Kasumi-1 (cell line): ENCODE measurements at places on chromosomes 7 and 10.

DNA sequence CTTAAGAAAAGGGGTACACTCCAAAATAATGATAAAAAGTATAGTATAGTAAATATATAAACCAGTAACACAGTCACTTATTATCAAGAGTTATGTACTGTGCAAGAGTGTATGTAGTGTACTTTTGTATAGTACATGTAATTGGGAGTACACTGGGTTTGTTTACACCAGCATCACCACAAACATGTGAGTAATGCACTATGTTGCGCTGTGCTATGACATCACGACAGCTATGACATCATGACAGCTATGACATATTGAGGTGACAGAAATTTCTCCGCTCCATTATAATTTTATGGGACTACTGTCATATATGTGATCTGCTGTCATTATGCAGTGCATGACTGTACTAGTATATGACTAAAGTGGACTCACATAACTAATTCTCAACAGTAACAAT is 84.6 kb downstream of the KMT2C start:
- DNase-seq, result no peak

GRCh38 chr7:129553899-129554461 is 51.6 kb downstream of the SMKR1 start:
- peak; percentile 23 for DNase-seq

DNA sequence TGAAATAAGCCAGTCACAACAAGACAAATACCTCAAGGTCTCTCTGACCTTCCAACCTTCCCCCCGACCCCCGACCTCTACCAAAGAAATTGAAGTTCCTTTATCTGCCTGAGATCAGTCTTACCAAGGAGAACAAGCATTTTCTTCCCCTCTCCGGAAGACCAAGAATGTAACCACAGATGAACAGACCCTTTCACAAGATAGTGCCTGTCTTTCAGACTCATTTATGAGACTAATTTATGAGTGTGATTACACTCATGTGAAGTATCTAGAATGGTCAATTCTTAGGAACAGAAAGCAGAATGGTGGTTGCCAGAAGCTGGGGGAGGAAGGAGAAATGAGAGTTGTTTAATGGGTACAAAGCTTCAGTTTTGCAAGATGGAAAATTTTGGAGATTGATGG is 108.9 kb upstream of the MKLN1 start:
- DNase-seq, result peak; percentile 25

GRCh38 chr7:20435305-20435704 is 104.6 kb downstream of the ITGB8 start:
- no peak for DNase-seq

- peak; percentile 76 for DNase-seq
Observed at GRCh38 chr7:76358011-76358480, 745 bp downstream of the YWHAG start.

DNA sequence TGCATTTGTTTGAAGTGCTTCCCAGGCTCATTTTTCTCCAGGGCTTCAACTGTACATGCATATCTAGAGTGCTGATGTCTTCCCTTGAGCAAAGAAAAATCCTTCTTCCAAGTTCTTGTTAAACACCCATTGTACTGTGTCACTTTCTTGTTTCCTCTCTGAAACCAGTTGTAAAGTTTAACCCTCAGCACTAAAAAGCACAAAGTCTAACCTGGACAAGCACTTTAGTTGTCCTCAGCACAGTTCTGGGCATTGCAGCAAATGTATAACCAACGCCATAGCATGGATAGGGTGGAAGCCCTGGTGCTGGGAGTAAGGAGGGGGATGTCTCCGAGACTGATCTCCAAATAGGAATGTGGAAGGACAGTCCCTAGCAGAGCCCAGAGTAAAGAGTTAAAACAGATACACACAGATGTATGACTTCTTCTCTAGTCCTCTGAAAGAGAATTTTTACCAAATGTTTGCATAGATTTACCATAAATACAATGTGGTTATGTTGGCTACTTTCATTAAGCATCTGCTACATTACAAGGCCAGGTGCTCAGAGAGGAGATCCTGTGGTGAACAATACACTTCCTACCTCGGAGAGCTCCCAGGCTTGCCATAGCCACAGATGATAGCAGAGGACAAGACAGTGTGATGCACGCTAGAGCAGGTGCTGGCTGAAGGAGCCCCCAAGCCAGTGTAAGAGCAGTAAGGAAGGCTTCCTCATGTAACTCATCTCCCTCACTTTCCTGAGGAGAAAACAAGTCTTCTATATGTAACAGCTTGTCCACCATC is 57.0 kb downstream of the DNAJC12 start:
- no peak for DNase-seq

DNA sequence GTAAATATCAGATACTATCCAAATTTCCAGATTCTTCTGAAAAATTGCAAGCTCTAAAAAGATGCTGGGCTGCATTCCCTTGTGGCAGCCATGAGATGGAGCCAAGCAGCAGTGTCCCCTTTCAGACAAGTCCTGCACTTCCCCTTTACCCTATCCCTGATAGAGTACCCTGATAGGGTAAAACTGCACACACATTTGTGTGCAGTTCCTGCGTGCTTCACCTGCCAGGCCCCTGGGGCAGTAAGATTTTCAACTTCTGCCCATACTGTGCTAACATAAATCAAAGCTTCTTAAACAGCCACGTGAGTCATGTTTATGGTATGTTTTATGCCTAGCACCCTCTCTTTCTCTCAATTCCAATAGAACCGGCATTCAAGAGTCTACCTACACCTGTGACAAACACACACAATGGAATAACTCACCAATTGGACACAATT is 52.2 kb downstream of the IFIT5 start:
- peak; percentile 93 for DNase-seq

- no peak for DNase-seq
Observed at GRCh38 chr7:55509322-55509721, 63.0 kb downstream of the VOPP1 start.

GRCh38 chr7:134835463-134835823 is 56.0 kb downstream of the CALD1 start:
- DNase-seq, result no peak

DNA sequence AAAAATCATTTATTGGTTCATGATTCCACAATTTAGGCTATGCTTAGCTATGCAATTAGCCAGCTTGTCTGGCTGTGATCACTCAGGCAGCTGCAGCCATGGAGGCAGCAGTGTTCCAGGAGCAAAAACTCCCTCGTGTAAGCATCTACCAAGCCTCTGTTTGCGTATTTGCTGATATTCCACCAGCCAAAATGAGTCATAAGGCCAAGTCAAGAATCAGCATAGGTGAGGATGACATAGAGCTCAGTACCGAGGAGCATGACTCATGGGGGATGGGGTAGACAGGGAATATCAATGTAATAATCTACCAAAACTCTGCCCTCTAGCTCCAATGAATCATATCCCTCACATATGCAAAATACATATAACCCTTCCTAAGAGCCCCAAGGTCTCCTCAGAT is 63.3 kb downstream of the IMMP2L start:
- DNase-seq, result no peak

- no peak for DNase-seq
Observed at GRCh38 chr7:11667810-11668185, 164.2 kb downstream of the THSD7A start.

DNA sequence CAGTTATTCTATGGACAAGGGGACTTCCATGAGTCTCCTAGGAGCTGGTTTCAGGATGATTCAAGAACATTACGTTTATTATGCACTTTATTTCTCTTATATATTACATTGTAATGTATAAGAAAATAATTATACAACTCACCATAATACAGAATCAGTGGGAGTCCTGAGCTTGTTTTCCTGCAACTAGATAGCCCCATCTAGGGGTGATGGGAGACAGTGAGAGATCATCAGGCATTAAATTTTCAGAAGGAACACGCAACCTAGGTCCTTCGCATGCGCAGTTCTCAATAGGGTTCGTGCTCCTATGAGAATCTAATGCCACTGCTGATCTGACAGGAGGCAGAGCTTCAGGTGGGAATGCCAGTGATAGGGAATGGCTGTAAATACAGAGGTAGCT is 137.9 kb downstream of the ANKRD30A start:
- DNase-seq, result peak; percentile 35

GRCh38 chr7:136086712-136087111 is 109.6 kb upstream of the MTPN start:
- DNase-seq, result no peak

DNA sequence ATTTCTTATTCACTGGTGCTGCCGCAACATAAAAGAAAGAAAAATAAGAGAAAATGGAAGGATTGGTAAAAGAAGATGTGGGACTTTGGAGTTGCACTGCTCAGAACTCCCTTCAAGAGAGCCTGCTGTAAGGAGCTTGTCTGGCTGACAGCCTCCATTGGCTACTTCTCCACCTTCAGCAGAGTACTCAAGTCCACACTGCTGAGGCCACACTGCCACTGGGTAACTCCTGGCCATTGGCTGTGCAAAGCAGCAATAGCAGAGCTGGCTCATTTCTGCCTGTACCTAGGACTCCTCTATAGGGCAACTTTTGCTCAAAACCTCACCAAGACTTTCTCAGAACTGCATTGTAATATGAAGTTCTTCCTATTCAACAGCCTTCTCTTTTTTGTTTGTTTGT is 38.7 kb upstream of the PCLO start:
- no peak for DNase-seq

DNA sequence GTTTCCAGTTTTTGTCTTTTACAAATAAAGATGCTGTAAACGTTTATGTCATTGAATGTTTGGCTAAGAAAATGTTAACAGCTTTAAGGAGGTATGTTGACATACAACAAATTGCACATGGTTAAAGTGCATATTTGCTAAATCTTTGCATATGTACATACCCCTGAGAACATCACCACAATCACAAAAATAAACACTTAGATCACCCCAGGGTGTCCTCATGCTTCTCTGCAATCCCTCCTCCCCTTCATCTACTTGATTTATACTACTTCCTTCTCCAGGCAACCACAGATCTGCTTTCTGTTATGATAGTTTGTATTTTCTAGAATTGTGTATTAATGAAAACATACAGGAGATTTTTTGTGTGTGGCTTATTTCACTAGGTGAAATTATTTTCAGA is 209.5 kb downstream of the GLRX3 start:
- DNase-seq, result no peak

DNA sequence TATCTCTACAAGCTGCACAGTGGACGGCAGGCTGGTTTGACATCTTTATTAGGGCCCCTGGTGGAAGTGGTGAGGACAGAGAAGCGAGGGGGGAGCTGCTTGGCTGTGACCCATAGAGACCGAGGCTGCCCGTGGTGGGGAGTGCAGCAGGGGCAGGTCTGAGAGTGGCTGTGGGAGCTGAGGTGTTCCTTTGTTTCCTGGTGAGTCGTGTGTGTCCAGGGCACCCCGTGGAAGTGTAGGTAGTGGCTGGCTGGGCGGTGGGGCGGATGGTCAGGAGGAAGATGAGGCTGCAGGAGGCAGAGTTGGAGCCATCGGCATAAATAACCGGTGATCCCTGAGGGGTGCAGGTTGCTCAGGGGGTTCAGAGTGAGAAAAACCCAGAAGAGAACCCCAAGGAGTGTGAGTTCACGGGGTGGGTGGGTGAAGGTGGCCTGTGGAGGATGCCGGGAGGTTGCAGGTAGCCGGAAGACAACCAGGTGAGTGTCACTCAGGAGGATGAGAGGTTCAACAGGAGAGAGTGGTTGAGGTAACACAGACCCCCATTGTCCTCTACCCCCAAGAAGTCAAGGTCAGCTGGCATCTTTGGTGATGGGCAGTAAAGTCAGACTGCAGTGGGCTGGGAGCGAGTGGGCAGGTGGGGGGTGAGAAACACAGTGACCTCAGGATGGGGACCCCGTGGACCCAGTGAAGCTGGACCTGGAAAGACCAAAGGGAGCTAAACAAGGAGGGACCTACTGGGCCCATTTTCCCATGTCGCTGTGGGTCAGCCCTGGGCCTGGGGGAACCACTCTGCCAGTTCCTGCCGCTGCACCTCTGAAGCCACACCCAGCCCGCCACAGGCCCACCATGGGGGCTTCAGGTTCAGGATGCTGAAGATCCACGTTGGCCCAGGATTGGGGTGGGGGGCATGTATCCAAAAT is 7.8 kb downstream of the ATP6V0E2 start:
- no peak for DNase-seq

DNA sequence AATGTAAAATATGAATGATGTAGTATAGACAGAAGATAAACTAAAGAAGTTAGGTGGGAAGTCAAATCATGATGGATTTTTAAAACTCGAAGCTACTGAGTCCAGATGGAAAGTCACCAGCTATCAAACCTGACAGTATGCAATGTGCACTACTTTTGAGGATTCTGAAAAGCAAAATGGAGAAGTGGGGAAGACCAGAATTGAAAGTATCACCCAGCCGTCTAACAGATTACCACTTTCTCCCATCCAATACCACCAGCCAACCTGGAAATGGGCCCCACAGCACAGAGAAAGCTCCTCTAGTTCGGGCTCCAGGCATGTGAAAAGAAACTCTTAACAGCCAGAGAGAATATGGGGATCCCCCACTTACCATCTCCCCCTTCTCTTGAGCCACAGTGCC is 67.9 kb upstream of the SRRM3 start:
- DNase-seq, result peak; percentile 54

GRCh38 chr7:96910486-96910885 is 94.9 kb upstream of the DLX6 start:
- DNase-seq, result no peak

- DNase-seq, result no peak
Observed at GRCh38 chr10:58733436-58733835, 220.8 kb downstream of the BICC1 start.

DNA sequence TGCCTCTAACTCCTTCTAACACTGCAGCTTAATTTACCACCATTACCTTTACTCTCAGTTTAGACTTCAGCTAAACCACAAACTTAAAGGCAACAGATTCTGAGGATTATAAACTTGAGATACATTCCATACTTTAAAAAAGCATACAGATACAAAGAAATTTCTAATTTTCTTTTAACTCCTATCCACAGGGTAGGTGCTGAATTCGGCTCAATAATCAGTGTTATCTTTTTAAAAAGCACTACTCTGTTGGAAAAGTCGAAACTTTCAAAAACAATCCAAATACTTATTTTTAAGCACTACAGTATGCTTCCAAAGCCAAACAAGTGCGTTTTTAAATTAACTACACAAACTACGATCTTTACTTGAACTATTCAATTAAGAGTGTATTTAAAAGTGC is 1.0 kb downstream of the SMNDC1 start:
- DNase-seq, result no peak

- DNase-seq, result no peak
Observed at GRCh38 chr10:106341356-106341755, 823.1 kb downstream of the SORCS1 start.

- DNase-seq, result no peak
Observed at GRCh38 chr7:620056-620455, 100.4 kb upstream of the PDGFA start.

GRCh38 chr10:103480521-103480920 is 1.5 kb upstream of the CALHM3 start:
- no peak for DNase-seq

GRCh38 chr7:151761231-151761630 is 115.7 kb downstream of the PRKAG2 start:
- DNase-seq, result no peak

- DNase-seq, result no peak
Observed at GRCh38 chr10:7117806-7118674, 292.8 kb downstream of the SFMBT2 start.
